ENCODE measurements at places on chromosomes 1 and 21.
A peak's percentile ranks its signal among the peaks of the same experiment; 100 is the strongest.

DNA sequence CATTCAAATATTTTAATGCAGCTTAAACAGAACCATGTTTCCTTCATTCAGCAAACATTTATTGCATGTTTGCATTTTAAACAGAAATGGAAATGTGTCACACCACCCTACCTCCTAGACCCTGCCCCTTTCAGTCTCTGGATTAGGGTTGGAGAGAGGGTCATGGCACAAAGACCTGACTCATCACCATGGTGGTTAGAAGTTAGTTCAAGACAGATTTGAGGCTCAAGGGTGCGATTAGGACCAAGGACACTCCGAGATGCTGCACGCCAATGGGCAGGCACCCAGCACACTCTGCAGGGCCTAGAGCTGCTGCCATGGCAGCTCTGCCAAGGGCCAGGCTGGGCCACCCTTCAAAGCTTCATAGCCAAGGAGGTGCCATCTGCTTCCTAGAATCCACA, 86.9 kb downstream of the NAV1 start:
- no peak for DNase-seq

DNA sequence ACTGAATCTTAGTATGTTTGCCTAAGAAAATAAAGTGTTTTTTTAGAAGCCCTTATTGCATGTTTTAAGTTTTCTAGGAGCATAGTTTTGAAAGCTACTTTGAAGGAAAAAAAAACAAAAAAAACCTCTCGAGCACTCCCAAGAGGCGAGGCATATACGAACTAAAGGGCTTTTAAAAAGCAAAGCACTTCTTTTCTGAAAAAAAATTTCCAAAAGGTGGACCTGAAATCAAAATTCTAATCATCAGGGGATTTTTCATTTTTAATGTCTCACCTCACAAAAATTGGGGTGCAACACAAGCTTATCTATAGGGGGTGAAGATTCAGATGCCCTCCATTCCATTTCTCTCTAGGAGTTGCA, 594 bp downstream of the GLMN start:
- no peak for DNase-seq

- DNase-seq, result no peak
Observed at GRCh38 chr1:71074681-71075080, 6.2 kb downstream of the ZRANB2 start.

DNA sequence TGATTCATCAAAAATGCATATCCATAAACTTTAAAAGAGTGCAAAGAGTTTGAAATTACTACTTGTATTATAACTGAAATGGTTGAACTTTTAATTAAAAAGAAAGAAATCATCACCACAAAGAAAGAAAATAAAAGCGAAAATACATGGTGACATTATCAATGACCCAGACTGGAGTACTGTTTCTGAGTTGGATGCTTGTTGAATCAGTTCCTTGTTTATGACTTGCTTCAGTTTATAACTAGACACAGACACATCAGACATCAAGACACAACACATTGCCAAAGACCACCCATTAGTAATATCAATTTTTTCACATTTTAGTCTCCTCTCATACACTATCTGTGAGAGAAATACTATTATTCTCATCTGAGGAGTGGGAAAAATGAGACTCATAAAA, 293.0 kb downstream of the MRPL39 start:
- DNase-seq, result no peak

DNA sequence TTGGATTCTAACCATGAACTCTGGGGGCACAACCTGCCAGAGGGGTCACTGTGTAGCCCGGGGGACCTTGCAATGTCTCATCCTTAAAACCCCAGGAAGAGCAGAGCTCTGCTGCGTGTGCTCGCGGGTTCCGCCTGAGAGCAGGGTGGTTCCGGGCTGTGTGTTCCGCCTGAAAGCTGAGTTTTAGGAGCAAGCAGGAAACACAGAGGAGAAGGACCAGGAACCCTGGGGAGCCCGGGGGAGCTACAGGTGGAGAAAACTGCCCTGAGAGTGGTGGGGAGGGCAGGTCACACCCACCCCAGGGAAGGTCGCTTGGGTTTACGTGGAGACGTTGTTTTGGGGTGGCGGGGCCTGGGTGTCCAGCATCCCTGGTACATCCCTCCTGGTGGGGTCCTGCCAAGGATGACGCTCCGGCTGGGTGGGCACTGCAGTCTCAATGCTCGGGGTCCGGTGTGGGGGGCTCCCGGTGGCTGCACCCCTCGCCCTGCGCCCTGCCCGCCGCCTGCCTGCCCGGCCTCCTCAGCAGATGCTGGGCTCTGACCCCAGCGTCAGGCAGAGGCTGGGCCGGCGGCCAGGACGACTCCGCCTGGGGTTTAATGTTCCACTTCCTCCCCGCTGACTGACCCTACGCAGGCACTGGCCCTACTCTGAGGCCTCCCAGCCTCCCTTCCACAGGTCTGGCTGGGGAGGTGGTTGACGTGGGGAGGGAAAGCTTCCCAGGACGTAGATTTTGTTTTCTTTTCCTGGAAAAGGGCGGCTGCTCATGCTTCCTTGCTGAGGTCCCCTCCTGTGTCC, 17.3 kb upstream of the C1orf159 start:
- peak; percentile 76 for DNase-seq

DNA sequence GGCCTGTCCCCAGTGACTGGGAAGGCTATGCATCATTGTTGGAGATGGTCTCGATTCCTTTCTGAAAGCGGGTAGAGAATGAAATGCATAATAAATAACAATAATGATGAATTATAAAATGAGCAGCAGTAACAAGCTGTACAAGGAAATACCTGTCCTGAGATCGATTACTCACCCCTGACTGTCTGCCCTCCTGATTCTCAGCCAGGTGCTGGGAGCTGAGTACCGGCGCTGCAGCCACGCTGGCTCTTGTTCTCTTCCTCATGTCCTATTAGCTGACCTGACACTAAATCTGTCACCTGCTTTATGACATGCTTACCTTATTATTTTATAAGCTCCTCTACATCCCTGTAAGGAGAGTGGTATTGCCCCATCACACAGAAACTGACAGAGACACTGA, 3.4 kb downstream of the AGPAT3 start:
- peak; percentile 37 for DNase-seq

DNA sequence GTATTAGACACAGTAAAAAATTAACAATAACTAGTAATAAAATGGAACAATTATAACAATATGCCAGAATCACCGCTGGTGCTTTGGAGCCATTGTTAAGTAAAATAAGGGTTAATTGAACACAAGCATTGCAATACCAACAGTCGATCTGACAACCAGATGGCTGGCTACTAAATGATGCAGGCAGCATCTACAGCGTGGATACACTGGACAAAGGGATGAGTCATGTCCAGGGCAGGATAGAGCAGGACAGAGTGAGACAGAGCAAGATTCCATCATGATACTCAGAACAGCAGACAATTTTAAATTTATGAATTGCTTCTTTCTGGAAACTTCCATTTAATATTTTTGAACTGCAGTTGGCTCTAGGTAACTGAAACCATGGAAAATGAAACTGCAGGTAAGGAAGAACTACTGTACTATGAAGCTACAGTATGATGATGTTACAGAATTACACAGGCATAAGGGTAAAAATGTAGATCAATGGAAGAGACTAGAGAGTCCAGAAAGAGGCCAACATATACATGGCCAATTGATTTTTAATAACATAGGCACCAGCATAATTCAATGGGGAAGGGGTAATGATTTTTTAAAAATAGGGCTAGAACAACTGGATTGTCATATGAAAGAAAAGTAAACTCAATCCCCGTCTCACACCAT, 168.7 kb downstream of the RRAGC start:
- DNase-seq, result no peak

DNA sequence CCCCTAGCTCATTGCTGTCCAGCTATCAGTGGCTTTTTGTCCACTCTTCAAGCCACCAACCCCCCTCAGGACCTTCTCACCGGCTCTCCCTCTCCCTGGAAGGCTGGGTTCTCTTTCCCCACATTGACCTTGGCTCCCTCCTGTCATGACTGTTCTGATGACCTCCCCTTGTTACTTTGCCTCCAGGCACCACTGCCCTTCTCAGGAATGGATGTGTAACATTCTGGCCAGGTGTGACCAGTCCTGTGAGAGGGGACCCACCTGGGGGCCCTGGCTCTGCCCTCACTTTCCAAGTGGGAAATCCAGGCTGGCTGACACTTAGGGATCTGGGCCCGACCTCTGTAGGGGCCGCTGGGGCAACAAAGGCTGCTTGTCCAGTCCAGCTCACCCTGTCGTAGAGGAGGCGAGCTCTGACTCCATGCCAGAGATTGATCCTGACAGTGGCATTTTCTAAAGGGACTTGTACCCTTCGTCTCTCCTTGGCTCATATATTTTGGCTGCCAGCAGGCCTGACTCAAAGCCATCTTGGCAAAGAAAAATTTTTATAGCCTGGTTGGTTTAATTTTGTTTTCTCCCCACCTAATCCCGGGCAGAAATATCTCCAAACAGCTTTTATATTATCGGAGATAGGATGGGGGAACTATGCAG, 37.9 kb upstream of the USP24 start:
- DNase-seq, result no peak

DNA sequence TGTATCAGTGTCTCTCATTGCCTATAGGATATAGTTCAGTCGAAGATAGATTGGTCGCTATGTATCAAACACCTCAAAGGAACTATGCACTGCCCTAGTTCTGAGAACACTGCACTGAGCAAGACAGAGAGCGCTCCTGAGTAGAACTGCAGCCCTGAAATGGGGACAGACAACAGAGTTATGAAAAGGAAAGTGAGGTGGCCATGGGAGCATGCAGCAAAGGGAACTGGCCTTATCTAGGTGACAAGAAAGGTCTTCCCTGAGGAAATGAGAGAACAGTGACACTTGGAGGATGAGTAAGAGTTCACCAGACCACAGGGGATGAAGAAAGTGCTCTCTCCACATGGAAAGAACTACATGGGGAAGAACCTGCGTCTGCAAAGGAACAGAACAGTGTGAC, 7.5 kb upstream of the G0S2 start:
- no peak for DNase-seq

DNA sequence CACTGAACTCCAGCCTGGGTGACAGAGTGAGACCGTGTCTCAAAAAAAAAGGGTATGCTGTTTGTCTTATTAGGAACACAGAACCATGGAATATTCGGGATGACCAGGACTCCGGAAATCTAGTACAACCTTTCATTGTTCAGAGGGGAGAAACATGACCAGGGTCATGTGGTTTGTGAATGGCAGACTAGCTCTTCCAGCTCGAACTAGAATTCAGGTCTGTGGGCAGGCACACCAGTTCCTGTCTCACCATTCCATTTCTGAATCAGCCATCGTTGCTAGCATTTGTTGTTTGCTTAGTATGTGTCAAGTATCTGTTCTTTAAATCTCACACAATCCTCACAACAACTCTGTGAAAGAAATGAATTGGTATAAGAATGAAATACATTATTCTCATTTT, 50.9 kb downstream of the MDM4 start:
- DNase-seq, result no peak

DNA sequence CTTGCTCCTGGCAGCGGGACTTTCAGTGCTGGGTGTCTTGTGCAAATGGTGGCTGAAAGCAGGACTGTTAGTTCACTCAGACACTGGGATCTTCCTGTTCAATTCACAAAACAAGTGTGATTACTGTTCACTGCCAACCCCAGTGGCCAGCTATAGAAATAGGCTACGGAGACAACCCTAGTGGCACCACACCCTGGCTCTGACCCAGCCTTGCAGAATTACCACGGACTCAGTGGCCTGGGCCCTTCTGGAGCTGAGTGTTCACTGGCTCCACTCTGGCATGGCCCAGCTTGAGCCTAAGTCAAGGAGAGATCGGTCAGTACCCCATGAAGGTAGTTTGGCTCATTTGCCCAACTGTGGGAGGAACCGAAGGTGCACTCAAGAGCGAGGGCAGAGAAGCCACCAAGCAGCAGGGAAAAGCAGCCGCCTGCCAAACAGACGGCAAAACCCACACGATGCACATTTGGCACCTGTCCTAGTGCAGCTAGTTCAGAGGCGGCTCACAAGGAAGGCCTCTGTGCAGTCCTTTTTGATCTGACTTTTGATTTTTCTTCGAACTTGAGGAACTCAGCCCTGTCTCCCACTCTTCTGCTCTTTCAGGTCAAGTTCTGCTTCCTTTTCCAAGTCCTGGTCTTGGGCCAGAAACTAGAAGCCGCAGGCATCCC, 5.9 kb downstream of the KIAA2013 start:
- DNase-seq, result no peak

GRCh38 chr1:22792396-22793160, 81.9 kb downstream of the EPHB2 start:
- DNase-seq, result no peak

- no peak for DNase-seq
Observed at GRCh38 chr1:200409203-200409760, 554 bp downstream of the ZNF281 start.

DNA sequence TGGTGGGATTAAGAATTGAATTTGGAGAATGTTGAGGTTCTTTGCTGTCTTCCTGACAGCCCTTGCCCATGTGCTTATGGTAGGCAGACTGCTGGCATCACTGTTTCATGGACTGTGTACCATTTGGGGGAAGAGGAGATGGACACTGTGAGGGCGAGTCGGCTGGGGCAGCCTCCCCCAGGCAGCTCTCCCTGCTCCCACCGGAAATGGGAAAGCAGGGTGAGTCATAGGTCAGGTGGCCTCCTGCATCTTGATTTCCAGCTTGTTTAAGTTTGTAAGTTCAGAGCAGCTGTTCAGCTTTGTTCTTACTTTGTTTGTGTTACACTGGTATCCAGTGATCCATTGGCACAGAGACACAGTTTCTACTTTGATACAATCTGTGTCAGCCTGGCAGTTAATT, 87.2 kb upstream of the CNIH3 start:
- peak; percentile 31 for DNase-seq

DNA sequence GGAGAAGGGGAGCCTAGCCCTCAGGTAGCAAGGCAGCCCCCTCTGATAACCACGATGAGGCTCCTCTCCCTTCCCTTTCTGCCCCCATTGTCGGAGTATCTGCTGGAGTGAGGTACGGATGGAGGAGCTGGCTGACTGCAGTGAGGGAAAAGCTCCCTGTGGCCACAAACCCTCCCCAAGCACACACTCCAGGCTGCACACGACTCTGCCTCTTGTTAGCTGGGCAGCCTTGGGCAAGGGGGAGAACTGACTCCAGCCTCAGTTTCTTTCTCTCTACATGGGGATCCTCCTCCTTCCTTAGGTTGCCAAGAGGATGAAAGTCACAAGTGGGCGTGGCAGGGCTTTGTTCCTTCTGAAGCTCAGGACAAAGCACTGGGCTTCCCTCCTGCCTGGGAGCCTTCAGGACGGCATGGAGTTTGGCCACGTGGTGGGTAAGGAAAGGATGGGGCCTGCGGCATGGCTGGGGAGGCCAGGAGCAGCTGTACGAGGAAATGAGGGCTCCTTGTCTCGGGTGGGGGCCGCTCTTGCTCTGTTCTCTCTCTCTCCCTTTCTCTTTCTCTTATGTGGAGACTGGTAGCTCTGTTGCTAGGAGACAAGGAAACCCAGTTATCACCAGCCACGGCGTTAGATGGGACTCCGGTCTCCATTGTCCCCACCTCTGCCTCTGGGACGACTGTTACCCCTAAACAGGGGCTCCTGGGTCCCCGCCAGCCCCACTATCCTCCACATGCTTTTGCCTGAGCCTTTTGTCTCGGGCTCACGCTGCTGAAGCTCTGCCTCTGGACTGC, 39.7 kb downstream of the LRP8 start:
- no peak for DNase-seq

GRCh38 chr1:39105841-39106765, 80.0 kb downstream of the NDUFS5 start:
- DNase-seq, result peak; percentile 20
